Tongue (tissue), 3 donors: ENCODE measurements at places on chromosomes 2 and 18. TPM values are rescaled to one million over a fixed set of nuclear protein-coding genes. Genes with fewer than 3 reads are reported as not detected.

GRCh38 chr2:107635883-107636282 is 190.8 kb upstream of the RGPD4 start:
- no peak for DNase-seq

DNA sequence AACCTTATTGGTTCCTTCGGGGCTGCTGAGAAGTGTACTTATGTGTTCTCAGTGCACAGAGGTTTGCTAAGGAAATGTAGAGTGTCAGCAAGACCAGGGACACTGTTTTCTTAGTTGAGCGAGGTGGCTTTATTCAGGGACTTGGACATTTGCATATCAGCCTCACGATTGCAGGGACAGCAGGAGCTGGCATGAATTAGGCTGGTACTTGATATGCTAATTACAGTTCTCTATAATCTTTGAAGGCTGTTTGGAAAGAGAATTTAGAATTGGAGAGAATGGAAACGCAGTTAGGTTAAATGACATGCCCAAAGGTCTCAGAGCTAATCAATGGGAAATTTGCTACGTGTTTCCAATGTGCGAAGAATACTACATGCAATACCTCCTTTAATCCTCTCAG is 18.7 kb upstream of the MTCL1 start:
- no peak for DNase-seq

DNA sequence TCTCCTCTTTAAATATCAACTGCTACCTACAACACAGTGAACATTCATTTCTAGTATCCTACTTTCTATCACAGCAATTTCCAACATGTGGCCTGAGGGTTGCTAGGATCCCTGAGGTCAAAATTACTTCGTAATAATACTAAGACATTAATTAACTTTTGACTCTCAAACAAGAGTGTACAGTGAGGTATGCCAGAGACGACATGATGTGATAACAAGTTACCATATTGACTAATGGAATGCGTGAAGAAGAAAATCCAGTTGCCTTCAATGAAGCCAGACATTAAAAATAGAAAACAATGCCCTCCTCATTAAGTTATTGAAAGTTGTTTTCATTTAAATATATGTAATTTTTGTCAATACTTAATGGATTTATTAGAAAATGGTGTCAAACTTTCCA is 13.1 kb downstream of the ORC2 start:
- DNase-seq = no peak

DNA sequence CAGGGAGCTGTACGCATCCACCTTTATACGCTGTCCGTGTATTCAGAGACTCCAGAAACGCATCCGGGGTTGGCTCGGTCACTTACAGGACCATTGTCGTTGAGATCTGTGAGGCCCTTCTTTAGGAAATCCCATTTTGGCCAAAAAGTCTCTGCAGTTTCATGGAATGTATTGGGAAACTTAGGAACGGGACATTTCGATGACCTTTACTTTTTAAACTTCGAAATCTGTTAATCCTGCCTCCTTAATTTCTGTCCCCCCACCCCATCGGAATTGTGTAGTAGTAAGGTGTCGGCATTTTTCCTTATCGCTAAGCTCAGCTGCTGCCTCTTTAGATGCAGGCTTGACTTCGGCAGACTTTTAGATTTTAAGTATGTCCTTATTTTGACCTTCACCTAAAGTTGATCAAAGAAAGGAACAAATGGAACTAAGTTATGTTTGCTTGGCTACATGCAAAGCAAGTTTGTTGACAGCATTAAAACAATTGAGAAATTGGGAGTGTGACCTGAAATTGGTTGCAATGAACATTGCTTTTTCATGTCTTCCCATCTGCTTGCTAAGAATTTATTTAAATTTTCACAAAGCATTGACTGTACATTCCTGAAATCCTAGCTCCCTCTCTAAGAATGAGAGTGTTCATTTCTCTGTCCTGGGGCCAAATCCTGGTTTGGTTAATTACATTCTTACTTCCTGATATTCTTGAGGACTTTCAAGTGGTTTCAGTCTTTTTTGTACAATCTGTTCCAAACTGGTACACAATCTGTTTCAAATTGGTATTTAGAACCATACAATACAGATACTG is 884 bp upstream of the RAPH1 start:
- DNase-seq = peak; percentile 21

Gene COL4A4
- total RNA-seq = 4.9 TPM

Gene ASXL3
- total RNA-seq = 4.3 TPM

- no peak for DNase-seq
Measured at GRCh38 chr2:40150266-40150665, 301.6 kb downstream of the SLC8A1 start.

Gene CFC1
- not detected for total RNA-seq

GRCh38 chr2:147636238-147636882 is 208.5 kb upstream of the ACVR2A start:
- peak; percentile 64 for DNase-seq

- no peak for DNase-seq
Measured at GRCh38 chr2:181239201-181239799, 217.9 kb upstream of the ITGA4 start.

DNA sequence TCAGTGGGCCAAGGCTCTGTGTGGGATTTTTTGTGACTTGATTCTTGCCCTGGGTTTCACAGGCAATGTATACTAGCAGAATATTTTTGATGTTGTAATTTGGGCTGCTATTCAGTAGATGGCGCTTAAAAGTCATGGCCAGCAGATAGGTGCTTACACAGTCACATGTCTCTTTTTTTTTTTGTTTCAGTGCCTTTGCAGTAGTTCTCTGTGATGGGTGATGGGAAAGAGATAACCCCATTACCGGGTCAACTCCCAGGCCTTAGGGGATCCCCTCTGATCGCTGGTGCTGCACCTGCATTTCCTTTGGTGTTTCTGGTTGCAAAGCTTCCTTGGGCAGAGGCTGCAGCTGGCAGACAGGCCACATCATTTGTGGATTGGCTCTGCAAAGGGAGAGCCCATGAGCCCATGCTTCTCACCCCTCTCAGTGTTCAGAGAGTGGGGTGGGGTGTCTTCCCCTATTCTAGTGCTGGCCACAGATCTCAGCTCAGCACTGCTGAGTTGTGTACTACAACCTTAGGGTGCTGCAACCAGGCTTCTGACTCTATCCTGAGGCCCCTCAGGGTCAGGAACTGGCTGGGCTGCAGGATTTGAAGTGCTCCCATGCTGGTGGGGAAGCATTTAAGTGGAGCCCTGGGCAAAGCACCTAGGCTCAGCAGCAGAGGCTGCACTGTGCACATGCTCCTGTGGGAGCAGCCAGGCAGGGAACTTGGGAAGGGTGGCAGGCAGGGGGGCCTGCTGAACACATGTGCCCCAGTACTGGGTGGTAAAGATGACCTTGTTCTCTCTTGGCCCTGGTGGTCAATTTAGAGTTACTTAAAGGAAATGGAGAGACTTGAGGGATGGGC is 219.8 kb upstream of the SPHKAP start:
- DNase-seq = no peak

Gene GBX2
- not detected for total RNA-seq

GRCh38 chr2:213166109-213166508 is 14.7 kb upstream of the IKZF2 start:
- DNase-seq = no peak

DNA sequence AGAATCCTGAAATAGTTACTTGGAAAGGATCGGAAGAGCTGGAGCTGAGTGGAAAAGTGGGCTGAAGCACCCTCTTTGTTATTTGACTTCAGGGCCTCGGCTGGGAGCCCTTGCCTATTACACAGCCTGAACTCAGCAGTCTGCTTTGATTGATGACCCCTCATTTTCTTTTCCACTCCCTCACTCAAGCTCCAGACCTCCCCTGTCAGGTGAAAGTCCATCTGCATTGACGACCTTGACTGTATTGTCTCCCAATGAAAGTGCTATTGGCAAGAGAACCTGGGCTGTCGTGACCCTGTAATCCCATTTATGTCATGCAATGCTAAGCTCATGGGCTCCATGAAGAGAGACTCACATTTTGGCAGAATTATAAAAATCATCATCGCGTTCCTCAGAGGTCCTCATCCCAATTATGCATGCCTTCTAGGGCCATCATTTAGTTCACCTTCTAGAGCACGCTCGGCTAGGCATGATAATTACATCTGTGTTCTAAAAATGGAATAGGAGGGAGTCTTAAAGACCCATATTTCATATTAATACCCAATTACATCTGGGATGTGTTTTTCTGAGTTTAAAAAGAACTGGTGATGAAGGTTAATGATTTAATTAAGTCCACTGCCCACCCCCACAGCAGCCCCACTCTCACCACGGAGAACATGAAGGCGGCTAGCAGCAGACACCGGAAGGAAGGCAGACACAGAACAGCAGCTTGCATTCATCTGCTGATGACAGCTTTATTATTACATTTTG is 472.5 kb downstream of the PID1 start:
- DNase-seq = peak; percentile 13

Gene OSR1
- total RNA-seq = 20.1 TPM

Gene SLC19A3
- total RNA-seq = 5.3 TPM
